Heart right ventricle (tissue), 16 donors: ENCODE measurements at places on chromosomes 11 and 22. TPM values are rescaled to one million over a fixed set of nuclear protein-coding genes. Genes with fewer than 3 reads are reported as not detected.

UFD1 gene
- 79.4 TPM for polyA plus RNA-seq

ILK gene
- 244 TPM for polyA plus RNA-seq

DTX4 gene
- polyA plus RNA-seq, result 0.86 TPM

MOGAT2 gene
- not detected for polyA plus RNA-seq

DEFB131B gene
- polyA plus RNA-seq, result not detected

DDX25 gene
- polyA plus RNA-seq, result not detected

CALCA gene
- 1.1 TPM for polyA plus RNA-seq

C11orf16 gene
- polyA plus RNA-seq, result not detected

SCUBE2 gene
- 0.22 TPM for polyA plus RNA-seq

MUC5AC gene
- polyA plus RNA-seq, result not detected

HBB gene
- 39.1 TPM for polyA plus RNA-seq

NUDT8 gene
- polyA plus RNA-seq, result 107 TPM
